ENCODE measurements at places on chromosomes 16 and 17.
A peak's percentile ranks its signal among the peaks of the same experiment; 100 is the strongest.

GRCh38 chr17:79466562-79467350 lies 144.1 kb downstream of the RBFOX3 start:
- DNase-seq: no peak

DNA sequence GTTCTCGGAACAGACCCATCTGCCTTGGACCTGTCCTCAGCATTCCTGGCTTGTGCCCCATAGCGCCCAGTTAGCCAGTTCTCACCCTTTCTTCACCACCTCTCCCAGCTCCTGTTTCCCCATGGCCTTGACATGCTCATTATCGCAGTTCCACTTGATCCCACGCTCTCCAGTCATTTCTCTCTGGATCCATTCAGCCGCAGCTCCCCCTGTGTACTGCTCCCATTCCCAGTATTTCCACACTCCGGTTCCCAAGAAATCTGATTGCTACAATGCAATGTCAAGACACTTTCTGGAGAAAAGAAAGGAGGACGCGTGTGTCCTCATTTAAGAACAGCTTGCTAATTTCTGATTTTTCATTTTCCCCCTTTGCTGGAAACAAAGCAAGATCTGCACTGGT lies 55.4 kb downstream of the TMEM186 start:
- DNase-seq: no peak

- peak; percentile 46 for DNase-seq
Observed at GRCh38 chr16:3171855-3172593, 16.0 kb upstream of the OR1F1 start.

- DNase-seq: peak; percentile 88
Observed at GRCh38 chr17:7841396-7841914, 7.4 kb downstream of the KDM6B start.

GRCh38 chr16:47463771-47464624 lies 2.9 kb downstream of the PHKB start:
- peak; percentile 16 for DNase-seq

DNA sequence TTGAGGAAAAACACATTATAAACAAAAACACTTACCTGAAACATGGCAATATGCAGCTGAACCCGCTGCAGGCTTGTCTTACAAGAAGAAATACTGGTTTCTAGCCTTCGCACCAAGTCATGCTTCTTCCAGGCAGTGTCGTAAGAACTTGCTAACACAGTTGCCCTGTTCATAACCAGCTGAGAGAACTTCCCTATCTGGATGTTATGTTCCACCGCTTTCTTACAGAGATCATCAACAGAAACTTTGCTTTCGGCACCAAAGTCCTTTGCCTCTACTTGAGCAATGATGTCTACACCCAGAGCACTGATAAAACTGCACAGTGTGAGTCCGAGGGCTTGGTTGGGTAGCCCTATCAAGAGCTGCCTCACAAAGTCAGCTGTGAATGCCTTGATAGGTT lies 27.9 kb upstream of the ARL6IP1 start:
- no peak for DNase-seq

DNA sequence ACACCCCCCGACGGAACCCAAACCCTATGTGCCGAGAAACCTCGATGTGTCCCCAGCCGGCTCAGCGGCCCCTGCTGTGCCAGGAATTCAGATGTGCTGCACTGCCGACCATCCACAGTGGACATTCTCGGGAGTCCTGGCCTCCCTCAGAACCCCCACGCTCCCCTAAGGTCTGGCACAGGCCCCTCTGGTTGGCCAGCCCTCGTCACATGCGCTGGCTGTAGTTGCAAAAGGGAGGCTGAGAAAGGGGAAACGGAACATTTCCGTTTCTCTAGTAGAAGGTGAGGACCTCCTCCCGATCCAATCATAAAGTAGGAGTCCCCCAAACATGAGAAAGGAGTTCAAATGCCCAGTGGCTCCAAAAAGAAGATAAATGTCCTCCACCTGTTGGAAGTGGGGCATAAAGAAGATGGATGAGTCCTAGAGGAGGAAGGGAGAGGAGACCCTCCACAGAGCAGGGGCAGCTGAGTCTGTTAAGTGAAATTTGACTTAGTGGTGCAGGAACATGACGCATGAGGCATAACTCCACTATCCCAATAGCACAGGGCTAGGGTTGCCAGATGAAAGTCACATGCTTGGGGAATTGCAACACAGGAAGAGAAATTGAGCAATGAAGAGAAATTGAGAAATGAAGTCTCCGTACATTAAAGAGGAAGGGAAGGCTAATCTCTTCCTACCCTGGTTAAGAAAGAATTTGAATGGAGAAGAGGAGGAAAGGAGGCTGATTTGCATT lies 49.3 kb upstream of the WSB1 start:
- peak; percentile 95 for DNase-seq

DNA sequence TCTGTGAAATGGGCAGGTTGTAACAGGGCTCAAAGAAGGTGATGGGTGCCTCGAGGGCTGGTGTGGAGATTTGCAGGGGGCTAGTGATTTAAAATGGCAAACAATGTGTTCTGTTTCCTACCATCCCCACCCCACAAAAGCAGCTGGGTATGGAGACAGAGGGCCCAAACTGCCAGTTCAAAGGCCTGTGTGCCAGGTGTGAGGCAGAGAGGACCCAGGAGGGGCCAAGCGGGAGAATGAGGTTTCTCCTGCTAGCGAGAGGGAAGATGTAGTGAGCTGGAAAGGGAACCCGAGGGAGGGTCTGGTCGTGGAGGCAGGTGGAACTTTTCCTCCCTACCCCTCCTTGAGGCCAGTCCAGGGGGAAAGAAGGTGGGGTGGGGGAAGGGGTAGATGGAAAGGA lies 39.4 kb downstream of the LAT start:
- no peak for DNase-seq

GRCh38 chr17:75430159-75430974 lies 24.9 kb upstream of the GRB2 start:
- DNase-seq: peak; percentile 82

GRCh38 chr17:50689251-50689650 lies 18.5 kb downstream of the ANKRD40 start:
- peak; percentile 61 for DNase-seq

GRCh38 chr17:35212668-35213067 lies 18.5 kb upstream of the SLC35G3 start:
- no peak for DNase-seq

DNA sequence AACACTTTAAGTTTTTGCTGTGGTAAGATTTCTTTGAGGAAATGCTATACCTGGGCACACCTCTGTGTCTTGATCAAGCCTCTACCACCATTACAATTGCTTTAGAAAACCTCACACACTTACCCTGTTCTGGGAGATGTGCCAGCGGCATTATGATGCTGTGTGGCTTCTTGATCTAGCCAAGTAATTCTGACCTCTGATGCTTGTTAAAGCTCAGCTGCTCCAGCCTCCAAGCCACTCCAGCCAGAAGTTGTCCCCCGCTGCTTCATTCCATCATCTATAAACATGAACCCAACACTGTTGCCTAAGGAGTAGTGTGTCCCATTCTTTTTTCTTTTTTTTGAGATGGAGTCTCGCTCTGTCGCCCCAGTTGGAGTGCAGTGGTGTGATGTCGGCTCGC lies 60.1 kb downstream of the CYLD start:
- peak; percentile 38 for DNase-seq

- no peak for DNase-seq
Observed at GRCh38 chr16:1305823-1306222, 3.6 kb upstream of the UBE2I start.

DNA sequence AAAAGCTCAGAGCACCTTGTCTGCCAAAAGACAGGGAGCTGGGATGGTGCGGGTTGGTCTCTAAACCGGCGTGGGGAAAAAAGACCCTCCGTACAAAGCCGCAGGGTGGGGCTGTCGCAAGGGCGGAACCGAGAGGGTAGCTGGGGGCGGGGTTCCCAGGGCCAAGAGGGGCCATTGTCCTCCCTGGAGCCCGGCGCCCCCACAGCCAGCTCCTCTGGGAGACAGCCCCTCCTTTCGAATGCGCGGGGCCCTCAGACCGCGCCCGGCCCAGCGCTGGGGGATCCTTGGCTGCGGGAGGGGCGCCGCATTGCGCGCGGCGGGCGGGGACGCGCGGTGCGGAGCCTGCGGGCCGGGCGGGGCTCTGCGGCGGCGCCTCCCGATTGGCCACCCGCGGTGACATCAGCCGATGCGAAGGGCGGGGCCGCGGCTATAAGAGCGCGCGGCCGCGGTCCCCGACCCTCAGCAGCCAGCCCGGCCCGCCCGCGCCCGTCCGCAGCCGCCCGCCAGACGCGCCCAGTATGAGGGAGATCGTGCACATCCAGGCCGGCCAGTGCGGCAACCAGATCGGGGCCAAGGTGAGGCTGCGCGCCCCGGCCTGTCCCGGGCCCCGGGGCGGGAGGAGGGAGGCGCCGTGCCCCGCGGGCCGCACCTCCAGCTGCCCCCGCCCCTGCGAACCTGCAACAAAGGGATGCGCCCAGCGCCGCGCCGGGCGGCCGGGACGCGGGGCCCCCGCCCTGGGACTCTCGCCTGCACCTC lies at the start of gene TUBB3:
TSS of gene TUBB3 (plus strand) at position 459 of the 756 bp plus-strand sequence. CDS start at position 519, 60 bp downstream.
- peak; percentile 79 for DNase-seq

- DNase-seq: no peak
Observed at GRCh38 chr16:17962726-17963125, 373.8 kb downstream of the NPIPA8 start.

- no peak for DNase-seq
Observed at GRCh38 chr17:46092991-46093390, 93.9 kb downstream of the STH start.

- no peak for DNase-seq
Observed at GRCh38 chr17:58247511-58248363, 9.4 kb downstream of the LPO start.

DNA sequence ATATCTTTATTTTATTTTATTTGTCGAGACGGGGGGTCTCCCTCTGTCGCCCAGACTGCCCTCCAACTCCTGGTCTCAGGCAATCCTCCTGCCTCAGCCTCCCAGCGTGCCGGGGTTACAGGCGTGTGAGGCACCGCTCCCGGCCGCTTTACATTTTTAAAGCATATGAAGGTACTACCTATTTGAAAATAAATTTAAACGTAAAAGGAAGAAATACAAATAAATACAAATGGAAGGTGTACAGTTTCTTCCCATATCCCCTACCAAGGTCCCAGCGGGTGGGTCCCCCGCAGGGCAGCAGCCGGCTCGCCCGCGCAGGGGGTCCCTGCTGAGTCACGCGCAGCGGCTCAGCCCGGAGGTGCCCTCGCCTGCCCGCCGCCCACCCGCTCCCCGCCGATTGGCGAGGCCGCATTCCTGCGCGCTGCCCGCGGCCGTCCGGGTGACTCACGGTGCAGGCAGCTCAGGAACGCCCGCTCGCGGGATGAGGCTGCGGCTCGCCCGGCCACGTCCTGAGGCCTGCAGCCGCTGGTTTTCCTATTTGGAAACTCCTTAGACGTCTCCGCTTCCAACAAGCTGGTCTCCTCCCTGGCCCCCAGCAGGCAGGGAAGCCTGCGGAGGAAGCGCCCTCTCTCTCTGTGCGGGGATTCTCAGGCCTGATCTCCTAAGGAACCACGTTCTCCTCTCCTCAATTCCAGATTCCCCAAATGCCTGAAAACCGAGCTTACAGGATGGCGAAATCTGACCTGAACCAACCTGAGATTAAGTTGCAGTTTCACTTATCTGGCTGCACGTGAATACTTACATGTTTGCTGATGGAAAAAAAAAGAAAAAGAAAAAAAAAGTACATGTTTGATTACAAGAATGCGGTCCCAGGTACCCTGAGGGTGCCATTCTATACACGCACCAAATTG lies 54.8 kb upstream of the MAP3K14 start:
- peak; percentile 98 for DNase-seq

DNA sequence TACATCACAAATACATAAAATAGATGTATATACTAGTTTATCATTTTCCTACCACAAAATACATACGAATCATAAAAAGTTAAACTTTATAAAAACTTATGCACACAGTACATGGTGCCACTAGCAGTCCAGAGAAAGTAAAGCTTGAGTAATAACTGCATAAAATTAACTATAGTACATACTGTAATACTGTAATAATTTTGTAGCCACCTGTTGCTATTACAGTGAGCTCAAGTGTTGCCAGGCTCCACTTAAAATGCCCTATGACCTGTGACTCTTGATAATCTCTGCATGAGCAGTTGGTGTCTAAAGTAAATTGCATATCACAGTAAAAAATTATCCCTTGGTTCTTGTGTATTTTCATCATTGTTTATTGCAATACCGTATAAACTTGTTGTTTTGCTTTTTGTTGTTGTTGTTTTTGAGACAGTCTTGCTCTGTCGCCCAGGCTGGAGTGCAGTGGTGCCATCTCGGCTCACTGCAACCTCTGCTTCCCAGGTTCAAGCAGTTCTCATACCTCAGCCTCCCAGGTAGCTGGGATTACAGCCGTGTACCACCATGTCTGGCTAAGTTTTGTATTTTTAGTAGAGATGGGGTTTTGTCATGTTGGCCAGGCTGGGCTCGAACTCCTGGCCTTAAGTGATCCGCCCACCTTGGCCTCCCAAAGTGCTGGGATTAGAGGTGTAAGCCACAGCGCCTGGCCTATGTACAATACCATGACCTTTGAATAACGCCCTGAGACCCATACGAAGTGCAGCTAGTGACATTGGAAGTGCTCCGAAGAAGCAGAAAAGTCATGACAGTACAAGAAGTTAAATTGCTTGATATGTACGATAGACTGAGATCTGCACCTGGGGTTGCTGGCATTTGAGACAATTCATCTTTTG lies 6.6 kb downstream of the LUC7L3 start:
- DNase-seq: no peak

DNA sequence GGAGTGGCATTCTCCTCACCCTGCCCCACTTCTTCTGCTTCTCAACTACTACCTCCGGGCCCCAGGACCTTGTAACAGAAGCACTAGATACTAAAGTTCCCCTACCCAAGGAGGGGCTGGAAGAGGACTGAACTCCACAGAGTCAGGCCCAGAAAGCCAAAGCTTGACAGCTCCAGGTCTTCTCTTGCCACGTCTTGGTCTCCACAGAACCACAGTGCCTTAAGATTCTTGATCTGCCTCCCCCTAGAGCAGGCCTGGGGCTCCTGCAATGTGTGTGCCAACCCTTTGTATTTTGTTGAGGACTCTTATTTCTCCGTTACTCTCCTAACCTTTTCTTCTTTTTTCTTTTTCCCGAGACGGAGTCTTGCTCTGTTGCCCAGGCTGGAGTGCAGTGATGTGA lies 4.0 kb downstream of the SLC16A13 start:
- DNase-seq: no peak

- no peak for DNase-seq
Observed at GRCh38 chr16:75927810-75928209, 201.5 kb upstream of the CPHXL start.

DNA sequence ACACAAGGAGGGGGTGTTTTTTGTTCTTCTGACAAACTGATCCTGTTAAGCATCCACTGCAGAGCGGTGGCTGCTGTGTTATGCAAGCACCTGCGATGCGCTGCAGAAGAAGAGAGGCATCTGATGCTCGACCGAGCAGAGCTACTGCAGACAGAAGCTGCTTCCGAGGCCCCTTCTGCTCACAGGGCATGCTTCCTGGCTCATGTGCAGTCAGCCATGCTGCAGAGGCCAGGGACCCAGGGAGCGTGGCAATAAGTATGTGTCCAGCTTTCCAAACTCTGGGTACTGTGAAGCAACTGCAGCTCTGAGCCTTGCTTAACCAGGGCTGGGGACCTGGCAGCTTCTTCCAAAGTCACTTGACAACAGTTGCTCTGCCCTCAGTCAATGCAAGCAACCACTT lies 448.6 kb upstream of the RBFOX1 start:
- no peak for DNase-seq

- DNase-seq: no peak
Observed at GRCh38 chr17:83053739-83054451, 25.5 kb upstream of the METRNL start.
